Brain microvascular endothelial cell (primary cell): ENCODE measurements at places on chromosomes 7 and 10.

DNA sequence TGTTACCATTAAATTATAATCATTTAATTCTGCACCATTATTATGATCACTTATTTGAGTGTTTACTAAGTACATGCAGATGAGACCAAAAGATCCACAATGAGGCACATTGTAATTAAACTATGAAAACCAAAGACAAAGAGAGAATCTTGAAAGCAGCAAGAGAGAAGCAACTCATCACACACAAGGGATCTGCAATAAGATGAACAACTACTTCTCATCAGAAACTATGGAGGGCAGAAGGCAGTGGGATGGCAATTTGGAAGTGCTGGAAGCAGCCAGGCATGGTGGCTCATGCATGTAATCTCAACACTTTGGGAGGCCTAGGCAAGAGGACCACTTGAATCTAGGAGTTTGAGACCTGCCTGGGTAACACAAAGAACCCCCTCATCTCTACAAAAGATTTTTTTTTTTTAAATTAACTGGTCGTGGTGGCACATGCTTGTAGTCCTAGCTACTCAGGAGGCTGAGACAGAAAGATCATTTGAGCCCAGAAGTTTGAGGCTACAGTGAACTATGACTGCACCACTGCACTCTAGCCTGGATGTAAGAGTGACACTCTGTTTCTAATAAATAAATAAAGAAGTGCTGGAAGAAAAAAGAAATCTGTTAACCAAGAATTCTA, 47.7 kb downstream of the CDK6 start:
- no peak for DNase-seq

- DNase-seq, result no peak
These were observed 239.2 kb downstream of the PTPRN2 start for GRCh38 chr7:158348446-158348845.

DNA sequence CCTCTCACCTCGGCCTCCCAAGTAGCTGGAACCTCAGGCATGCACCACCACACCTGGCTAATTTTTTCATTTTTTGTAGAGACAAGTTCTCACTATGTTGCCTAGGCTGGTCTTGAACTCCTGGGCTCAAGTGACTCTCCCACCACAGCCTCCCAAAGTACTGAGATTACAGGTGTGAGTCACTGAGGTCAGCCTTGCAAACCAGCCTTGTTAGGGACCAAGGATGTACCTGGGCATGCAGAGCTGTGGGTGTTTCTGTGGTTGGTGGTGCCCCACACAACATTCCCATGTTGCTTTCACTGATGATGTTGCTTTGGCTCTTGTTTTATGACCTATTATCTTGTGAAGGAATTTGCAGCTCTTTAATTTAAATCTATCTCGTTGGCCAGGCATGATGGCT, 54.8 kb downstream of the OTUD1 start:
- no peak for DNase-seq

- DNase-seq, result no peak
These were observed 45.1 kb downstream of the CYTH3 start for GRCh38 chr7:6227294-6227846.

- no peak for DNase-seq
These were observed 23.2 kb downstream of the PNLIPRP3 start for GRCh38 chr10:116450861-116451260.

DNA sequence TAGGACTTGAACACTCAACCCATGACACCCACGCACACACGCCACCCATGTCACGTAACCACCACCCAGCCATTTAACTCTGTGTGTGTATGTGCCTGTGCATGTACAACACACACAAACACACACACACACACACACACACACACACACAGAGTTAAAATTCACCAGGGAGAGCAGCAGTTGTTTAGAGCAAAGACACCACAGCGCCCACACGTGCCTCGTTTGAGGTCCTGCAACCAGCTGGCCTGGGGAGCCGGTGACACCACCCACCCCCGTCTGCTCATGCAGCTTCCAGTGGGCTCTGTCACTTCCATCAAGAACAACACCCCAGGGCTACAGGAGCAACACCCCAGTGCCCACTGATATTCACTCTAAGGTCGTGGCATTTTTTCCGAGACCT, 97.4 kb downstream of the ELFN1 start:
- no peak for DNase-seq

DNA sequence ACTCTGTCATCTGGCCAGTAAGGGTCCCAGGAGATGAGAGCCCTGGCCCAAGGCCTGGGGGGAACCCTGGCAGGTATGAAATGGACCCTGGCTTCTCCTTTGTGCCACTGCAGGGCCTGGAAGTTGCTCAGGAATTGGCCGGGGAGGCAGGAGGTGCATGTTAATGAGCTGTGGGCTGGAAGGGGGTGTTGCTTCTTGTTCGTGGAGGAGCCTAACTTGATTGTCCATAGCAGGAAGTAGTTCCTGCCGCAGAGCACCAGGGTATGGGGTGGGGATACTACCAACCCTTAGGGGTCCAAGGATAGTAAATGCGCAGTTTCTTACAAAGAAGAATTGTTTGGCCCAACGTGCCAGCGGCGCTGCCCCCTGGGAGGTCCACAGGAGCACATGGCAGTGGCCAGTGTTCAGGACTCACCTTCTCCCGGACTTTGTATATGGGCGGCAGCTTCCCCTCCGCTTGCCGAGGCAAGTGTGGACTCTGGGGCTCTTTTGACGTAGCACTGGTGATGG, 21.5 kb downstream of the TEX36 start:
- no peak for DNase-seq

DNA sequence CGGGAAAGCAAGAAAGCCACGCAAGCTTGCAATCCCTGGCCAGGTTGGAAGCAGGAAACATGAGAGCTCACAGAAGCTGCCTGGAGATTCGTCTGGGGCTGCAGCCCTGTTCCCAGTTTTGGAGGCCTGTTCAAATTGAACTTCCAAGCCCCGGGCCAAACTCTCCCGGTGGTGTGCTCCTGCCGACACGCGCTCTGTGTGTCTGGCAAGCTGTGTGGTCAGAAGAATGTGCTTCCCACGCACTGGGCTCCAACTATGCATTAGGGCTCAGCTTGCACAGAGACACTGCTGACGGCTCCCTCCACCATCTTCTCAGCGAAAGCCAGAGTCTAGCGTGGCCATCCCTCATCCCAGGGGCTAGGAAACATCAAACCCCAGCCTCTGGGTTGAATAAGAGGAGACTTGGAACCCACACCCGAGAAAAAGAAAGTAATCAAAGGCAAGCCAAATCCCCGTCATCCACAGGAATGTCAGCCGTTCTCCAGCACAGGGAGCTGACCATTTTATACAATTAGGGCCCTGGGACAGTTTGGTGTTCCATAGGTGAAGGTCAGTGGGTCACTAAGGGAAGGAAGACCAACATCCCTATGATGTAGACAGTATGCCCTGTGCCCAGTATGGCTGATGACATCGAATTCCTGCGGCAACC, 107.2 kb downstream of the FGFR2 start:
- DNase-seq, result no peak
